ENCODE measurements at places on chromosomes 13 and 19.

DNA sequence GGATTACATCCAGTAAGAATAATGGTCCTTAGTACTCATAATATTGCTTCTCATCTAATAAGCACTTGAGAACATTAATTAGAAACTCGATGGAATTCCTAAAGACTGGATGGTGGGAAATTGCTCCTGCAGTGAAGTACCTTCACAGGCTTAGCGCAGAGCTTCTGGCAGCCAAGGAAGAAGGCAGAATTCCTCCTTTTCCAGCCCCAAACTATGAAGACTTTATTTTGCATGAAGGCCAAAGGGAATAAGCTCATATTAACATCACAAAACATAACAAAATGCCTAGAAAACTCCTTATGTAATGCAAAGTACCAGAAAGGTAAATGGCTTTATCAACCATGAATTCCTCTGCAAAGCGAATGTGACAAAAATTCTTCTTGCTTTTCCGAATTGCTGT is 336.1 kb downstream of the DNAJC15 start:
- no peak for DNase-seq

GRCh38 chr19:58407658-58408151 is 744 bp upstream of the ZNF584 start:
- DNase-seq: no peak

- DNase-seq: no peak
These were observed 16.5 kb downstream of the TYK2 start for GRCh38 chr19:10363789-10364281.

DNA sequence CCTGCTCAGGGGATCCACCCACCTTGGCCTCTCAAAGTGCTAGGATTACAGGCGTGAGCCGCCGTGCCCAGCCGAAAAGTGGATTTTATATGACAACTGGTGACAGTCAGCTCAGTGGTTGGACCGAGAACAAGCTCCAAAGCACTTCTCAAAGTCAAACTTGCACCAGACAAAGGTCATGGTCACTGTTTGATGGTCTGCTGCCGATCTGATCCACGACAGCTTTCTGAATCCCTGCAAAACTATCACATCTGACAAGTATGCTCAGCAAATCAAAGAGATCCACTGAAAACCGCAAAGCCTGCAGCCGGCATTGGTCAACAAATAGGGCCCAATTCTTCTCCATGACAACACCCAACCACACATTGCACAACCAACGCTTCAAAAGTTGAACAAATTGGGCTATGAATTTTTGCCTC is 21.6 kb upstream of the NAA16 start:
- DNase-seq: no peak

DNA sequence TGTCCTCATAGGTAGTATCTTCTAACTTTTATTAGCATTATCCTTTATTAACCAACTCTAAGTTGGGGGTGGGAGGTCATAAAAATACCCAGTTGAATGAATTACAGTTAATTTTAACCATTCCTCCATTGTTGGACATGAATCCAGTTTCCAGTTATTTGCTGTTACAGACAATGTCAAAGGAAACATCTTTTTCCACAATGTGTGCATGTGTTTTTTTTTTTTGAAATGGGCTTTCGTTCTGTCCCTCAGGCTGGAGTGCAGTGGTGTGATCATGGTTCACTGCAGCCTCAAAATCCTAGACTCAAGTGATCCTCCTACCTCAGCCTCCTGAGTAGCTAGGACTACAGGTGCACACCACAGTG is 32.0 kb downstream of the KLF5 start:
- no peak for DNase-seq

GRCh38 chr13:97454699-97455098 is 20.7 kb downstream of the RAP2A start:
- DNase-seq: no peak

DNA sequence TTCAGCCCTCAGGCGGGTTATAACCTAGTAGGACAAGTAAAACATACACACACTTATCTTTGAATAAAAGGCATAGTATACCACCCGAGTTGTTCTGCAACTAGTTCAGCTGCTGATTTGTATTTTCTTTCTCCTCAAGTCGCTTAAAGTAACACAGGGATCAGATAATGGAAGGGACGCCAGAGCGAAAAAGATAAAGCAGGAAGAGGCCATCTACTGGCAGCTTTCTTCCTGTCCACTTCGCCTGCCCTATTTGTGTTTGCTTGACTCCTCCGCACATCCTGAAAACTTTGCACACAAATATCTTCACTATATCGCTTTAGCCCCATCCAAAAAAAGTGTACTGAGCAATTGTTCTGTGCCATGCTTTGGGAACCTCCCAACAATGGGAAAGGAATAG is 238.0 kb upstream of the SOX21 start:
- no peak for DNase-seq

- DNase-seq: no peak
These were observed 22.3 kb downstream of the SACS start for GRCh38 chr13:23411220-23411619.

- DNase-seq: no peak
These were observed 21.0 kb downstream of the LMO7 start for GRCh38 chr13:75657111-75657510.

GRCh38 chr13:94992036-94992960 is 280.0 kb upstream of the SOX21 start:
- no peak for DNase-seq

DNA sequence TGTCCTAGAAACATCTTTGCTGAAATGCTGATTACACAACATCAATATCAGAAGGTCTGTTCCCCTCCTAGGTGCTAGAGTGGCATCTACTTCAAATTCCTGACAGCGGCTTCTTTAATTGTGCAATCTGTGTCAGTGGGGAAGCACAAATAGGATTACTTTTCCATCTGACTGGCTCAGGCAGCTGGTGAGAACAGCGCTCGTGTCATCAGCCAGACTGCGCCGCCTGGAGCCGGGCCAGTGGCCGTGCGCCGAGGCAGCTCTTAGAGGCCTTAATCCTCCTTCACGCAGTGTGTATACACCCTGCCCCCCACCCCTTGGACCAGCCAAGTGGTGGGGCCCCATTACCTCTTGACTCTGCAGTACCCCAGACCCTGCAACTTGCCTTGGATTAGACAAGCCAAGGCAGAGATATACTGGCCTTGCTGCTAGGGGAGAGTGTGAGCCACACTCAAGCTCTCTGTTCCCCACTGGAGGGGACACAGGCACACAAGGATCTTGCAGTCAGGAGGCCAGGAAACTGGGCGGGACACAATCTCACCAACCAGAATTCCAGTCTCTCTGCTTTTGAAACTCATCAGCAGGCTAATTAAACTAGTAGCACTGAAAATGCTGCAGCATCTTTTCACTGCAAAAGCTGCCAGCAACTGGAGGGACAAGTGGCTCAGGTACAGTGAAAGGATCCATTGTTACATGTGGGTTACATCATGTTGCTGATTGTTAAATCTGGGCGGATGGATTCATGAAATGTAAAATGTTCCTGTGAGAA is 48.9 kb upstream of the EPHX3 start:
- peak; percentile 80 for DNase-seq

GRCh38 chr13:31930901-31931522 is 100.6 kb upstream of the FRY start:
- no peak for DNase-seq

GRCh38 chr13:21616205-21616866 is 12.4 kb upstream of the MICU2 start:
- no peak for DNase-seq

GRCh38 chr19:10104130-10104513 is 1.6 kb upstream of the ANGPTL6 start:
- DNase-seq: no peak

DNA sequence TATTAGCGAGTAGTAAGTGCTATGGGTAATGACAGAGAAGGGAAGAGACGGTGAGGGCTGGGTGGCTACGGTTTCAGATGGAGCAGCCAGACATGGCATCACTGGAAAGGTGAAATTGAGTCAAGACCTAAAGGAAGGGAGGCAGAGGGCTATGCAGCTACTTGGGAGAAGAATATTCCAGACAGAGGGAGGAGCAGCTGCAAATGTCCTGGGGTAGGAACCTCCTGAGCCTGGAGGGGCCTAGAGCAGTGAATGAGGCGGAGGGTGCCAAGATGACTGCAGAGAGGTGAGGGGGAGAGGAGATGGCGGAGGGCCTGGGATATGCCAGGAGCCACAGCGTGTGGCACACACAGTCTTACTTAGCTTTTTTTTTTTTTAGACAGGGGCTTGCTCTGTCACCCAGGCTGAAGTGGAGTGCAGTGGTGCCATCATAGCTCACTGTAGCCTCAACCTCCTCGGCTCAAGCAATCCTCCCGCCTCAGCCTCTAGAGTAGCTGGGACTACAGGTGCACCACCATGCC is 21.1 kb downstream of the PLEKHF1 start:
- no peak for DNase-seq

DNA sequence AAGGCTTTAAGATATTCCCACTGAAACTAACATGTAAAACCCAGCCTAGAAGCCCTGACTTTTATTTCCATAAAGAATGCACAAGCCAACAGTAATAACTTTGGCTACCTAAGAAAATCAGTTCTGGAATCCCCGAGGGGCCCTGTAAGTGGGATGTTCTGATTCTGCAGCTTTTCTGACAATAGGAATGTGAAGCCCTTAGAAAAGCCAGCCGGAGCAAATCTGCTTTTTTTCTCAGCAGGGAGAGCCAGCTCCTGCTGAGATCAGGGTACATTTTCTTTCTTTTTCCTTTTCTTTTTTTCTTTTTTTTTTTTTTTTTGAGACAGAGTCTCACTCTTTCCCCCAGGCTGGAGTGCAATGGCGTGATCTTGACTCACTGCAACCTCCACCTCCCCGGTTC is 8.0 kb upstream of the GARRE1 start:
- no peak for DNase-seq

DNA sequence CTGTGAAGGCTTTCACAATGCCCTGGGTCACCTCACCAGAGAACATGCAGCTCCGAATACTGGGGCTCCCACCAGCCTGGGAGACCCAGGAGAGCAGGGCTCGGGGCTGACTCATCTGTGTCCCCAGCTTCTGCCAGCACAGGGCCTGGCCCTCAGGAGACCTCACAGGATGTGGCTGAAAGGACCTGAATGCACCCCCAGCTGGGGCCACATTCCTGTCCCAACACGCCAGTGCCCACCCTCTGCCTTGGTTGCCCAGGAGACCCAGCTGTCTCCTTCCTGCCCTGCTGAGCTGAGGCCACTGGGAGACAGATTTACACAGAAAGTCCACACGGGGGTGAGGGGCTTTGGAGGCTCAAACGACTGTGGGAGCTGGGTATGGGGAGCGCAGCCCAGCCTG is 11.9 kb downstream of the BCAT2 start:
- DNase-seq: no peak

- DNase-seq: no peak
These were observed 159.6 kb downstream of the GGACT start for GRCh38 chr13:100428986-100429385.

GRCh38 chr13:110549795-110550160 is 11.7 kb downstream of the RAB20 start:
- DNase-seq: no peak

DNA sequence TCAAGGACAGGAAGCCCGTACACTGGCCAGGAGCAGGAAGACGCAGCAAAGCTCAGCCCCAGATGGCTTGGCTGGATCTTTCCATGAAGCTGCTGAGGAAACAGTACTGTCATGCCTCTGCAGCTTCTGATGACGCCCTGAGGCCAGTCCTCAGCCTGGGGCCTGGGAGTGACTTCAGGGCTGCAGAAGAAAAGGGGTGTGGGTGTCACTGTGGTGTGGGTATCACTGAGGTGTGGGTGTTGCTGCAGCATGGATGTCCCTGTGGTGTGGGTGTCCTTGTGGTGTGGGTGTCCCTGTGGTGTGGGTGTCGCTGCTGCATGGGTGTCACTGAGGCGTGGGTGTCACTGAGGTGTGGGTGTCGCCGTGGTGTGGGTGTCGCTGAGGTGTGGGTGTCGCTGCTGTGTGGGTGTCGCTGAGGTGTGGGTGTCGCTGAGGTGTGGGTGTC is 12.0 kb upstream of the GAS6 start:
- DNase-seq: no peak

- no peak for DNase-seq
These were observed 344.5 kb upstream of the TMTC4 start for GRCh38 chr13:101019126-101019525.

- DNase-seq: no peak
These were observed 11.2 kb downstream of the ZNF83 start for GRCh38 chr19:52626915-52627314.

DNA sequence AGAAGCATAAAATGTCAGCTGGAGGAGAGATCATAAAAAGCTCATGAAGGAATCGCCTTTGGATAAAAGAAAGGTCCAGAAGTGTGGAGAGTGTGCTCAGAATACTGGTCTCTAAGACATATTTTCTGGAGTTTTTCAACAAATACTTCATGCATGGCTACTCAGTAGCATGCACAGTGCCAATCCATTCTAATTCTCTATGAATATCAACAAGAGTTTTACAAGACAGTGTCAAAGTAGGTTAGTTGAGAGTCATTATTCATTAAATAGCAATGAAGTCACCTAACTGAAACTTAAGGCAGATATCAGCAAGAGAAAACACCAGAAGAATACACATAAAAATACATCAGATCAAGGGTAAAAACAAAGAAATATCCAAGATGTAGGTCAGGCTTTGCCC is 1243.2 kb upstream of the SLC10A2 start:
- DNase-seq: no peak

DNA sequence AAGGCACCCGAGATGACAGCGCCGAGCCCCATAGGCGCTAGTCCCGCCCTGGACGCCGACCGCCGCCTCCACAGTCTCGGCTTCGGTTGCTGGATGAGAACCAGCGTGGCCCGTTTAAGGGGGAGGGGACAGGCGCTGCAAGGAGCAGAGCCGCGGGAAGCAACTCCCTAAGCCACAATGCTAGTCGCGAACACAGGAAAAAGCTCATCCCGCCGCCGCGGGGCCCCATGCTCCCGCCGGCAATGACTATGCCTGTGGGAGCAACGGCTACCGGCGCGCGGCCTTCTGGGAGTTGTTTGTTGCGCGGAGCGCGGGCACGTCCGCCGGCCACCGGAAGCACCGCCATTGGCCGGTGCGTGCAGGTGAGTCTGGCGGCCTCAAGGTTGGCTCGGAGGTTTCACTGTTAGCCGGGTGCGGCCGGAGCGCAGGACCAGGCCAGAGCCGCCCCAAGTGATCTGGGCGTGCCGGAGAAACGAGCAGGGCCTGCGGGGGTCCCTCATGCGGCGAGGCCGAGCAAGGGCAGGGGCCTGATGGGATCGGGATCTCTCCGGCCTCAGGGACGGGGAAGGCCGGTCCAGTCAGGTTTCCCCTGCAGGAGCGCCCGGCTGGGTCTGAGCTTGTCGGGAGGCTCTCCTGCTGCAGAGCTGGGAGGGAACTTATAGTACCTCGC is at the start of gene ZNF544:
Gene ZNF544 (plus strand): TSS at position 330 of the 670 bp plus-strand sequence. CDS start 15,110 bp downstream, outside the sequence.
- DNase-seq: peak; percentile 58

GRCh38 chr13:93959796-93960533 is 519.5 kb downstream of the DCT start:
- DNase-seq: no peak

- no peak for DNase-seq
These were observed 5.9 kb downstream of the IGLON5 start for GRCh38 chr19:51317376-51317775.

- DNase-seq: no peak
These were observed 270.6 kb downstream of the GPC5 start for GRCh38 chr13:91668866-91669495.

DNA sequence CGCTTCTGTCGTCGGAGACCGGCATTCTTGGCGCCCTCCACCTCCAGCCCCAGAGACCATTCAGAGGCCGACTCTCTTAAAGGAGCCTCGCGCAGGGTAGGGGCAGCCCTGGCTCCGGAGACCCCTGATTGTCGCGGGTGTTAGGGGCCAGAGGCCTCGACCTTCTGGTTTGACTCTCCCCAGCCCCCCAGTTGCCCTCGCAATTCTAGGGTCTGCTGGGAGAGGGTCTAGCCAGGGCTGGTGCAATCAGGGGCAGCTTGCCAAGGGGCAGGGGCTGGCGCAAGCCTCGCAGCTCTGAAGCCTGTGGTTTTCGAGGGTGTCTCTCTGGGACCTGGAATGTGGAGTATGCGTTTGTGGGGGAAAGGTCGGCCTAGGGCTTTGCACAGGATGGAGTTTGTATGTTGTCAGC is 1.6 kb upstream of the SLC7A10 start:
- DNase-seq: no peak

All from SK-N-DZ (cell line).